ENCODE measurements at places on chromosomes 12 and 14. TPM values are rescaled to one million over a fixed set of nuclear protein-coding genes. Genes with fewer than 3 reads are reported as not detected.

DNA sequence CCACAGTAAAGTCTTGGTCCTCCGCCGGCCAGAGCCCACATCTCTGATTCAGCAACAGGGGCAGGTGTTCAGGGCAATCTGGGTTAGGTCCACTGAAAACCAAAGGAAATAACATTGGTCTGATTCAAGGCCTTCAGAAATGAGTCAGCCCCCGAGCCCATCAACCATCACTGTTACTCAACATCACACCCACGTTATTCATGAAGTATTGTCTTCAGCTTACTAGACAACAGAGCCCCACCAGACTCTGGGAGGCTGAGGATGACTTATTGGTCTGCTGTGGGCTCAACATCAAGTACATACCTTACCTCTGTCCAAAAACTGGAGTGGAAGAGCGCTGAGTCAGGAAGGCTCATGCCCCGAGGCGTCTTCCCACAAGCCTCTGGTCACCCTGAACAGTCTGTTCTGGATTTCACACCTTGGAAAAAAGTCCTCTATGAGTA, 97.5 kb downstream of the ZFP36L1 start:
- no peak for DNase-seq

GRCh38 chr14:58994130-58994529, 194.3 kb upstream of the DAAM1 start:
- DNase-seq, result no peak

IAPP gene
- not detected for total RNA-seq

AQP6 gene
- not detected for total RNA-seq

TCL1B gene
- not detected for total RNA-seq

- DNase-seq, result no peak
Measured at GRCh38 chr12:85461127-85461526, 181.1 kb downstream of the ALX1 start.

NANOG gene
- not detected for total RNA-seq

DNA sequence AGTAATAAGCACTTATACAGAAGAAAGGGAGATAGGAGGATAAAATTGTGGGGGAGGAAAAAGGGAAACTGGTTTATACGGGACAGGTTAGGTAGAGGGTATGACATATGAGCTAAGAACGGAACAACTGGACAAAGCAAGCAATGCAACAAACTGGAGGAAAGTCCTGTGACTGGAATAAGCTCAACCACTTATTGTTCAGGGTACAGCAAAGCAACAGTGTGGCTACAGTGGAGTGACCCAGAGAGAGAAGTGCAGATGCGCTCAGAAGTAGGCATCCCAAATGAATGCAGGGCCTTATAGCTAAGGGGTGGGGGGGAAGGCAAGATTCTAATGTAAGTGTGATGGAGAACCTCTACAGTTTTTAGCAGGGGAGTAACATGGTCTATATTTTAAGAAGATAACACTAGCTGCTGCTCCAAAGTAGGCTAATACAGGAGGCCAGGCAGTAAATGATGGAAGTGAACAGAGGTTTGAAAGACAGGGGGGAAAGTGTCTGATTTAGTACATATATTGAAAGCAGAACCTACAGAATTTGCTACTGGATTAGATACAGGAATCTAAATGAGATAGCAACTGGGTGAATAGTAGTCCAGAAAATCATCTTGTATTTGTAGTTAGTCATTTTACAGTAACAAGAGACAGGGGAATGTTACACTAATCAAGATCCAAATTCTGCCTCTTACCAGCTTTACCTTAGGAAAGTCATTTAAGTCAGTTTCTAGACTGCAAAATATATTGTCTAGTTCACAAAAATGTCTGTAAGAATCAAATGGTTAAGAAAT, 3.3 kb downstream of the UBE2N start:
- DNase-seq, result no peak

DNA sequence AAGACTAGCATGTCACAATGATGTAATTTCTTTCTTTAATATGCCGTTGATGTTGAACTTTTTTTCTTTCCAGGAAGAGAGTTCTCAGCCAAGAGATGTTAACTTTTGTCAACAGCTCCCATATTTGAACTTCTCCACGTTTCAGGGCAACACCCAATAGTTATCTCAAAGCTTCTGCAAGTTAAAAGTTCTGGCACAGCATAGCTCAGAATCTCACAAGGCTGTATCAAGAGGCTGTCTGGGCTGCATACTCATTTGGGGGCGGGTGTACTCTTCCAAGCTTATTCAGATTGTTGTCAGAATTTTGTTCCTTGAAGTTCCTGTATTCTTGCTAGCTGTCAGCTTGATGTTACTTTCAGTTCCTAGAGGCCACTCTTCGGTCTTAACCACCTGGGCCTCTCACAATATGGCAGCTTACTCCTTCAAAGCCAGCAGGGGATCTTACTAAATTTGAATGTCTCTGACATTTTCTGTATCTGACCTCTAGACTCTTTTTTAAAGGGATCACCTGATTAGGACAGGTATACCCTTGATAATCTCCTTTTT, 38.9 kb downstream of the KCNC2 start:
- DNase-seq, result no peak

PLEKHG7 gene
- not detected for total RNA-seq

VPS37B gene
- total RNA-seq, result 19.9 TPM

NKX2-1 gene
- not detected for total RNA-seq

IL31 gene
- 5.1 TPM for total RNA-seq

DNA sequence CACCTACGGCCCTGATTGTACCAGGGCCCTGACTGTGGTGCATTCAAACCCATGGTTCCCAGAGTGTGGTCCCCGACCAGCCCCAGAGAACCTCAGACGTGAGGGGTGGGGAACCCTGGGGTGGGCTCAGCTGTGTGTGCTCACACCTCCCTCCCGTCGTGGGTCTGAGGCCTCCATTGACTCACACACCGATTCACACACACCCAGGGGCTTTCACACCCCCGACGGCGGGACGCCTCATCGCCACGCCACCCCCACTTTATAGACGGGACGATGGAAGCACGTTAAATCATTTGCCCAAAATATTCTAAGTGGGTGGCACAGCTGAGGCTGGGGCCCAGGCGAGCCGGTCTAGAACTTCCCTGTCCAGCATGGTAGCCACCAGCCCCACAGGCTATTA, 3.4 kb upstream of the FBRSL1 start:
- no peak for DNase-seq

TOMM20L gene
- total RNA-seq, result not detected

REM2 gene
- 0.33 TPM for total RNA-seq

GRCh38 chr14:39268393-39268792, 34.7 kb downstream of the MIA2 start:
- DNase-seq, result no peak

DNA sequence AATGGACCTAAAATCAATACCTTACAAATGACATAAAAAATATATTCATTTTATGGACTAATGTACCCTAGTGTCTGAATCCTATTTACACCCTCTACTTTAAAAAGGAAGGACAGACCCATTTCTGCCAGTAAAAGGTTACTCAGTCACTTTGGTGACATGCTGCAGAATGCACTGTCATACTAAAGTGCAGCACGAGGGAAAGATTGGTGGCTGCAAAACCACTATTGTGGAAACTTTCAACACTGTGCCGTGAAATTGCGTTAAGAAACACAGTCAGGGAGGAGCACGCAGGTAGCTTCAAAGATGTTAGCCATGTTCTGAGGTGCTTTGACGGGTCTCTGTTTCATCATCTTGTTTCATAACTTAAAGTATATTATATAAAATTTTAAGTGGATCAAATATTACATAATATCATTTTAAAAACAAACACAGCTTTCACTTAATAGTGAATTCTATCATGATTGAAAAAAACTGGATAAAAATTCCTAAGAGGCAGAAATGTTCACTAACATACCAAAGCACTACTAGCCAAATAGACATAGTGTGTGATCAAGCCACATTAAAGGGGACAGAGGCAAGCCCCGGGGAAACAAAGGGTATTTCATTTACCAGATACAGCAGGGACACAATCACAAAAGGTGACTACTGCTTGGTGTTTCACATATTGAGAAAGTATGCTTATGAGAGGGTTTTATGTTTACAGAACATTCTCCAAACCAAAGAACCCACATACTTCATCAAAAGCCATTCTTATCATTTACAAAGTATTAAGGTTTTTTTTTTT, 330.8 kb upstream of the SOX5 start:
- DNase-seq, result no peak

RBM25 gene
- total RNA-seq, result 96.5 TPM

- DNase-seq, result no peak
Measured at GRCh38 chr14:79670811-79671210, 540.5 kb downstream of the DIO2 start.

ZFHX2 gene
- total RNA-seq, result 2.5 TPM

Measured in CD8-positive, alpha-beta memory T cell (primary cell).